DND-41 (cell line): ENCODE measurements at places on chromosomes 2 and 18.

DNA sequence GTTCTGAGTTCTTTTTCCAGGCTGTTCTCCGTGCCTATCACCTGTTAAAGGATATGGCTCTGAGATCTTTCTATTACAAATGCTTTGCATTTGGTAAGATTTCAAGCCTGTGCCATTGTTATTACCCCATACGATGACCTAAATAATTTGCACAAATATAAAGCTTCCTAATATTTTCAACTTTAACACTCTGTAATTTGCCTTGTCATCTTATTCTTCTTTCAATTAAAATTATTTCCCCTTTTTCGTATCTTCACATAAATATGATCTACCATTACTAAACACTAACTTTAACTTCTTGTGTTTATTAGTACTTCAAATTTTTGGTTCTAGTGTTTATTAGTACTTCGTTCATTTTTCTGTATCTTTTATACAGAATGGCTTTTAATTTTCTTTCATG is 3.2 kb upstream of the MSL3B start:
- no peak overlapping the region for H3K4me3 ChIP-seq
- no peak for DNase-seq
- H3K27ac ChIP-seq, result no peak overlapping the region
- peaks cover 12% of the 10 kb centered on the region for H3K27me3 ChIP-seq
- H3K36me3 ChIP-seq, result no peaks in the 10 kb centered on the region

GRCh38 chr2:32656069-32656468 is 28.2 kb downstream of the TTC27 start:
- no peaks in the 10 kb centered on the region for H3K27me3 ChIP-seq
- no peak for DNase-seq
- H3K36me3 ChIP-seq, result peaks cover 41% of the 10 kb centered on the region; the same call in 1 of the 2 replicates
- no peak overlapping the region for H3K27ac ChIP-seq

DNA sequence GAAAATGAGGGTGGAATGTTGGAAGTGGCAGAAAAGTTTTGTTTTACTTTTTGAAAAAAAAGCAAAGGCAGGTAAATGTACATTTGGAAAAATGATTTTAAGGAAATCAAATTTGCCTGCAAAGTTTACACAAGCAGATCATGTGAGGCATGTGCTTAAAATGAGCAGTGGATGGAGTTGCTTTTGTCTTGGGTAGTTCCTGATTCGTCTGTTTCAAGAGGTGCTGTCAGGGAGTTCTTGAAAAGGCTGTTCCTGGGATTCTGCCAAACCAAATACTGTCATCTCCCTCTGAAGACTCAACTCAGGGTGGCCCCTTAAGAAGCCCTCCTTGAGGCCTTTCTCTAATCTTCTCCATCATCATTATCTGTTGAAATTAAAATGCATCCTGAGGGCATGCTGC is 59.0 kb downstream of the TACR1 start:
- no peaks in the 10 kb centered on the region for H3K27me3 ChIP-seq
- H3K36me3 ChIP-seq, result no peaks in the 10 kb centered on the region
- no peak overlapping the region for H3K27ac ChIP-seq
- no peaks in the 10 kb centered on the region for H3K4me1 ChIP-seq
- DNase-seq, result no peak

GRCh38 chr2:26630669-26631360 is 10.4 kb downstream of the CIB4 start:
- no peak for DNase-seq
- peaks cover 24% of the 10 kb centered on the region for H3K27me3 ChIP-seq
- no peak overlapping the region for H3K4me3 ChIP-seq
- no peak overlapping the region for H3K27ac ChIP-seq
- H3K36me3 ChIP-seq, result no peaks in the 10 kb centered on the region

DNA sequence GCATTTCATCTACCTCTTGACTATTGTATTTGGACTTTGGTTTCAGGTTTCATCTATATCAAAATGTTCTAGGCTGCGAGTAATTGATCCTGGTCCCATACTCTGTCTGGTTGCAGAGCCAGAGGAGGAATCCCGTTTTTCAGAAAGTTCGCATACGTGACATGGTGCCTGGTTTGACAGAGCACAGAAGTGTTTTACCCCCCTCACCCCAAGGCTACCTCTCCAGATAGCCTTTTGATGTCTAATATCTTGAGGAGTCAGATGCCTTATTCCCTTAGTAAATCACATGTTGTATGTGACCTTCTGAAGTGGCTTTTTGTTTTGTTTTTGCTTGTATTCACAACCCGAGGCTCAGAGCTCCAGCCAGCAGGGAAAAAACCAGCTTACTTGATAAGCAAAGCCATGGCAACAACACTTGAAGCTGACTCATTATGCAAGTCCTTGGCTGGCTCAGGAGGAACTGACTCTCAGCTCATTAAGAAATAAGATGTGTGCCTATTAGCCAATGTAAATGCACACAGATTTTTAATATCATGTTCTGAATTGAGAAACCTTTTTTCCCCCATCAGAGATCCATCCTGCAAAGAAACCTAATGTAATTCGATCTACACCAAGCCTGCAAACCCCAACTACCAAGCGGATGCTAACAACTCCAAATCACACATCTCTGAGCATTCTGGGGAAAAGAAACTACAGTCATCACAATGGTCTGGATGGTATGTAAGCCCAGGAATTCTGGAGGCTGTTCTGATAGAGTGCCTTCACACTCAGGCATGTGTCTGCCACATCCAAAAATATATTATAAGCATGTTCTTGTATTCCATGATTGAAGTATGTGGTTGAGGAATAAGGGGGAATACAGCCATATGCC is 41.4 kb downstream of the OXER1 start:
- no peaks in the 10 kb centered on the region for H3K27me3 ChIP-seq
- DNase-seq, result no peak
- no peaks in the 10 kb centered on the region for H3K4me1 ChIP-seq
- no peak overlapping the region for H3K27ac ChIP-seq
